ENCODE measurements at places on chromosomes 2 and 18.

DNA sequence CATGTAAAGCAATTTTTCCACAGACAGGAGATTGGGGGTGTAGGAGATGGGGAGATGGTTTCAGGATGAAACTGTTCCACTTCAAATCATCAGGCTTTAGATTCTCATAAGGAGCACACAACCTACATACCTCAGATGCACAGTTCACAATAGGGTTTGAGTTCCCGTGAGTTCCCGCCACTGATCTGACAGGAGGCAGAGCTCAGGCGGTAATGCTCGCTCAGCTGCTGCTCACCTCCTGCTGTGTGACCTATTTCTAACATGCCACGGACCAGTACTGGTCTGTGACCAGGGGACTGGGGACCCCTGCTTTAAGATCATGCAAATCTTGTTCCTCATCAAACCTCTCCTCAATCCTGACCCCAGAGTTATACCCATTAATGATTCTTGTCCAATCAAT lies 70.1 kb downstream of the RPE start:
- no peak for DNase-seq

DNA sequence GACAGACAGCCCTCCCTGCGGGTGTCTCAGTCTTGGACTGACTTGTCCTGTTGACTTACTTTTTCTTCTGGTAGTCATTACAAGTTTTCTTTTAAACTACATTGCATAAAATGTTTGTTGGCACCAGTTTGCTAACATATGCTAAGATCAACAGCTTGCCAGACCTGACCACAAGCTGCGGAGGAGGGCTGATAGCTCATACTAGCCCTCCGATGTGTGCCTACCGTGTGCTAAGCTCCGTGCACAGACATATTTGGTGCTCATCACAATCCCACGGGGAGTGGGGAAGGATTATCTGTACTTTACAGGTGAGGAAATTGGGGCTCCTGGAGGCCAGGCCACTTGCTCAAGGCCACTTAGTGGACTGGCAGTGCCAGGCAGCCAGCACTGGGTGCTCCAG lies 72.8 kb upstream of the YPEL5 start:
- no peak for DNase-seq

DNA sequence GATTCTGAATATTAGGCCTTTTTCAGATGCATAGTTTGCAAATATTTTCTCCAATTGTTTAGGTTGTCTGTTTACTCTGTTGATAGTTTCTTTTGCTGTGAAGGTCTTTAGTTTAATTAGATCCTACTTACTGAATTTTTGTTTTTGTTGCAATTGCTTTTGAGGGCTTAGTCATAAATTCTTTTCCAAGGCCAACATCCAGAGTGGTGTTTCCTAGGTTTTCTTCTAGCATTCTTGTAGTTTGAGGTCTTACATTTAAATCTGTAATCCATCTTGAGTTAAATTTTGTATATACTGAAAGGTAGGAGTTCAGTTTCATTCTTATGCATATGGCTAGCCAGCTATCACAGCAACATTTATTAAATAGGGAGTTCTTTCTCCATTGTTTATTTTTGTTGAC lies 404.8 kb downstream of the LNPK start:
- DNase-seq: no peak

- no peak for DNase-seq
Measured at GRCh38 chr18:61735564-61736102, 157.2 kb downstream of the RNF152 start.

- DNase-seq: no peak
Measured at GRCh38 chr18:28712796-28713425, 536.0 kb upstream of the CDH2 start.

DNA sequence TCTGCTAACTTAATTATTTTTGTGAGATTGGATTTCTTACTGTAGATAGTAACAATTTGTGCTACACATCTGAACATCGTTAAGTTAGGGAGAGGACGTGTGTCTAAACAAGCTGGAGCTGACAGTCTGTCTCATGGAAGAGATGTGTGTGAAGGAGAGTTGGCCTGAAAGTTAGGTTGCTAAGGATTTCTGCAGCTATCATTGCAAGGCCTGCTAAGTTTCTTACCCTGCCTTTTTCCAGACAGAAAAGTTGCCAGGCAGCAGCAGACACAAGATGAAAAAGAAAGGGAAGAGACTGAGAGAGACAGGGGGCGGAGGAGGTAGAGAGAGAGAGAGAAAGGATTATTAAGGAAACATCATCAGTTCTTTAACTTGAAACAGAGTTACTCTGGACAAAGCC lies 4.1 kb upstream of the LRP1B start:
- no peak for DNase-seq

DNA sequence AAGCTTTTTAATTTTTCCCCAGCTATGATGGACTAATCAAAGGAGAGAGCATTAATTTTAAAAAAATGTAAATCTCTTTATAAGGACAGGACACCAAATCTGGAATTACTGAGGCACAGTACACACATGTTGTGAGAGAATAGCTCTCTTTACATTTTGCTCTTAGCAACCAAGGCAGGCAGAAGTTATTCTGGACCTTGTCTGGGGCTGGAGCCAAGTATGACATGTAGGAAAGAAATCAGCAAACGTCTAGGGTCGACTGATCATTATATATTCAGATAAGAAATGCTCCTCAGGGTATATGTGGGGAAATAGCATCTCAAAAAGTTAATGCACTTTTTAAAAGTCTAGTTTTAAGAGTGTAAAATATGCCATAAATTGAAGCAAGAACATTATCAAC lies 1330.0 kb upstream of the CELF4 start:
- no peak for DNase-seq

DNA sequence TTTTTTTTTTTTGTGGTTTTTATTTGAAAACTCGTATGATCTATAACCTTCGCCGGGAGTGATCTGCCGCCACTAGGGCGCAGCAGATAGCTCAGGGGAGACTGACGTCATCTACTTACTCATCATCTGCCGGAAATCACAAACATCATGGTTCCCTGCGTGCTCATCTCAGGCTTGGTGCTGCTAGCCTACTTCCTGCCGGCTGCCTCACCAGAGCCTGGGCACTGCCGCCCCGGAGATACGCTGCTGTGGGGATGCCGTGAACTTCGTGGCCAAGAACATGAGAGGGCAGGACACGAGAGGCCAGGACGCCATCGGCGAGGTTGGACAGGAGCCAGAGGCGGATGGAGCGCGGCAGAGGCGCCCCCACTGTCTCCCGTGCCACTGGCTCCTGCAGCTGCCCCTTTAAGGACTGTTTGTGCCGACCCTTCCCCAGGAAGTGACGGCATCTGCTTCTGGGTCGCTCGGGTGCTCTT lies 68.8 kb downstream of the DOK6 start:
- DNase-seq: peak; percentile 9

GRCh38 chr2:120483355-120483754 lies 137.4 kb downstream of the INHBB start:
- DNase-seq: no peak

GRCh38 chr2:127149384-127149783 lies 42.4 kb upstream of the BIN1 start:
- DNase-seq: no peak

DNA sequence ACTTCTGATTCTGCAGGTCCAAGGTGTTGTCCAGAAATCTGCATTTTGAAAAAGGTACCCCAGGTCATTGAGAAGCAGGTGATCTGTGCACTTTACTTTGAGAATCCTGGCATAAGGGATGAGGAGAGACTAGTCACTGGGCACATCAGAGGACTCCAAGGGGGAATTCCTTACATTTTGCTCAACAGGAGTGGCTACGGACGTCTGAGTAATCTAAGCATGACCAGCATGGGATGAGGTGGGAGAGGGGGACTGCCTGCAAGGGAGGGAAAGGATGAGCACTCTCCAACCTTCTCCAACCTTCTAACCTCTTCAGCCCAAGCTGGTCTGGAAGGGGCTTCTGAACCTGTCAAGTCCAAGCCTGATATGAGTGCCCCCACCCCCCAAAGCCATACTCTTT lies 55.5 kb downstream of the MARCHF4 start:
- no peak for DNase-seq

DNA sequence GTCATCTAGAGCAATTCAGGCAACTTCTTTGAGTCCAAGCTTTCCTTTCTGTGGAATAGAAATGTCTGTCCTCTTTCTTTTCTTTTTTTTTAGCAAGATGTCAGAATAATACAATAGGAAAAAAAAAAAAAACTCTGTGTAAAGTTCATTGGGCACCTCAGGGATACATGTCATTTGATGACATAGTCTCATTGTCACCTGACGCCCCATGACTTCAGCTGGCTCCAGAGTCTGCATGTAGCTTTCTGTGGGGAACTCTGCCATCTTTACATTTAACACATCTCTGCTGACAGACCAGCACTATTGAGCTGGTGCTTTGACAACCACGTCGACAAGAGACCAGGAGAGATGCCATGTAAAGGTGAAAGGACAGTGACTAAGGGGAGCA lies 172.5 kb upstream of the KLF7 start:
- DNase-seq: no peak

DNA sequence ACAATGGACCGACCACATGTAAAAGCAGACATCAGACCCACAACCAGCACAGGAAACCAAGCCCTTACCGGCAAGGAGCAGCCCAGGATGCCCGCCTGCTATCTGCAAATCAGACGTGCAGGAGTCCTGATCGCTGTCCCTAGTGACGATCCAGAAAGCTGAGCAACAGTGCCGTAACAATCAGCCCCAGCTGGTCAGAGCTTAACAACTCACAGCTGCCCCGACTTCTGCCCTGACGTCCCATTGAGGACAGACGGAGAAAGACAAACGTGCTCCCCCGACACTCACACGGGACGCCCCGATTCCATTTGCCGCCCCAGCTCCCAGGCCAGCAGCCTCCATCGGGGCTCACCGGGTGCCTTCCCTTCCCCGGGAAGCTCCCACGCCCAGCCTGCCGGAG lies 39.8 kb upstream of the PXDN start:
- DNase-seq: no peak

DNA sequence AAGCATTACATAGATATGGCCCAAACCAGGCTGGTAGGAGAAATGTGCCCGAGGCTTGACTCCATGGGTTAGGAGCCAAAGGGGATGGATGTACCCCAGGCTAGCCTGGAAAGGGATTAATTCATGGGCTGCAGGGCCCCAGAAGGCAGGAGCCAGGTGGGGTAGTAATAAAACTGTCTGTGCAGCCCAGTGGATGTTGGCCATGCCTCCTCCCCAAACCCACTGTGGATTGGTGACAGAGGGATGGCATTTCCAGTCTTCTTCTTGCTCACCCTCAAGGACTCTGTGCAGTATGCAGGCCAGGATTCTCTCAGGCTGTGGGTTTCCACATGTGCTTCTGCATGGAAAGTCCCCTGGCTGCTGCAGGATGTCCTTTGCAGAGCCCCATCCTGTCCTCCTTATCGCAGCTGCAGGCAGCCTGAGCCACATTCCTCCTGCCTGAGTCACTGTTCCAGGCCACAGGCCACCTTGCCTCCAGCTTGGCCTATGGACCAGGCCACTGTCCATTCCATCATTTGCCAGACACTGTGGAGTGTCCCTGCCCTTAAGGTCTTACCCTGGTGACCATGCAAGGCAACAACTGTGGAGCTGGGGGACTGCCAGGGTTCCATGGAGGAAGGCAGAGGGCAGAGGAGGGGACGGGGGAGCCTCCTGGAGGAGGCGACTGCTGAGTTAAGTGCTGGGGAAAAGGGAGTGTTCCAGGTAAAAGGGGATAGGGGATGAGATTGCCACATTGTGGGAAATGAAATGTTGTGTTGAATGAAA lies 38.9 kb downstream of the INO80C start:
- peak; percentile 36 for DNase-seq

GRCh38 chr2:230870544-230871360 lies 6.0 kb downstream of the ITM2C start:
- DNase-seq: no peak

DNA sequence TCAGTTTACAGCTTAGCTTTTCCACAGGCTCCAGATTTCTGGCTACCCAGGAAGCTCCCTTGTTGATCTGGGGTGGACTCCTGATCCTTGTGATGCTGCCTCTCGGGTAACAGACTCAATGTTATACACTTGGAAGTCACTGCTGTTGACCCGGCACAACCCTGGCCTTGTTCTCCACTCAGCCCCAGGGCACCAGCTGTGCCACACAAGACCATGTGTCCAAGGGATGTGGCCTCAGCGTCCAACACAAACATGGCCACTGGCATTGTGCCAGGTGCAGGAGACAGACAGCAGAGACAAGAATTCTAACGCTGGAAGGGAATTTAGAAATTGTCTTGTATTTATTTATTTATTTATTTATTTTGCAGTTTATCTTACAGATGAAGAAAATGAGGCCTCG lies 39.0 kb upstream of the PPP4R1 start:
- DNase-seq: no peak

GRCh38 chr2:120470041-120470965 lies 124.4 kb downstream of the INHBB start:
- no peak for DNase-seq

GRCh38 chr2:148680462-148680861 lies 35.9 kb downstream of the EPC2 start:
- no peak for DNase-seq

GRCh38 chr2:979069-979928 lies 28.6 kb downstream of the SNTG2 start:
- no peak for DNase-seq

GRCh38 chr2:9467687-9468086 lies 6.7 kb upstream of the IAH1 start:
- DNase-seq: no peak

GRCh38 chr2:133581010-133581760 lies 12.9 kb upstream of the NCKAP5 start:
- no peak for DNase-seq

DNA sequence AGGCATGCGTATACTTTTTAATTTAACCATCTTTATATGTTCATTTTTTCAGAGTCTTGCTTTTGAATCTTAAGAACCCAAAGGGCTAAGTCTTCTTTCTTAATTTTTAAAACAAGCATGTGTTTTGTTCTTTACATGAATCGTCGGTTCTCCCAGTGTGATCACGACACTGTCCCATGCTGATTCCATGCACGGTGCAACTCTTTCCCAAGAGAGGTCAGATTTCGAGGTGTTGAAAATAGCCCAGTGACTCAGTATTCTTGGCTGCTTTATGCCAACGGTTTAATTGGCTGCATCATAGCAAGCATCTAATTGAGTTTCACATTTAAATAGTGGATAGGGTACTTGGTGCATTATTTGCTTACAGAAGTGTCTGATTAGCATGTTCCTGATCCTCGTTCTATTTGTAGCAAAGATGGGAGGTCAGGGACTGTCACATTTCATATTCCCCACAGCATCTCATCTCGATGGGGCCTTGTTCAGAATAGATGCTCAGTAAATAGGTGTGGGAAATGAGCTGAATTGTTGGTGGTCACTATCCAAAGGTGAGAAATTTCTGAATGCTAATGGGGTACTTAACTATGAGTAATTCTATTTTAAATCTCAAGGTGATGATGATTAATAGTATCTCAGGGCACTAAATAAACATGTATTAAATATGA lies 2.8 kb downstream of the NPAS2 start:
- no peak for DNase-seq

GRCh38 chr2:88451811-88452564 lies 505 bp downstream of the FOXI3 start:
- DNase-seq: peak; percentile 3

GRCh38 chr2:212477571-212477970 lies 61.0 kb downstream of the ERBB4 start:
- DNase-seq: no peak

Measured in erythroblast (primary cell).